ENCODE measurements at places on chromosomes 4 and X. TPM values are rescaled to one million over a fixed set of nuclear protein-coding genes. Genes with fewer than 3 reads are reported as not detected.
A peak's percentile ranks its signal among the peaks of the same experiment; 100 is the strongest.

- DNase-seq = no peak
- H3K4me1 ChIP-seq = no peaks in the 10 kb centered on the region
- H3K36me3 ChIP-seq = no peaks in the 10 kb centered on the region
- no peaks in the 10 kb centered on the region for H3K27me3 ChIP-seq
- H3K4me3 ChIP-seq = no peak overlapping the region
- H3K27ac ChIP-seq = peak overlapping the region; percentile 14
These were observed 1.1 kb upstream of the SHROOM4 start for GRCh38 chrX:50815120-50815519.

- H3K27me3 ChIP-seq = no peaks in the 10 kb centered on the region
- no peak overlapping the region for H3K4me3 ChIP-seq
- H3K36me3 ChIP-seq = no peaks in the 10 kb centered on the region
- H3K27ac ChIP-seq = no peak overlapping the region
These were observed 180.2 kb upstream of the TET2 start for GRCh38 chr4:104966349-104967033.

DNA sequence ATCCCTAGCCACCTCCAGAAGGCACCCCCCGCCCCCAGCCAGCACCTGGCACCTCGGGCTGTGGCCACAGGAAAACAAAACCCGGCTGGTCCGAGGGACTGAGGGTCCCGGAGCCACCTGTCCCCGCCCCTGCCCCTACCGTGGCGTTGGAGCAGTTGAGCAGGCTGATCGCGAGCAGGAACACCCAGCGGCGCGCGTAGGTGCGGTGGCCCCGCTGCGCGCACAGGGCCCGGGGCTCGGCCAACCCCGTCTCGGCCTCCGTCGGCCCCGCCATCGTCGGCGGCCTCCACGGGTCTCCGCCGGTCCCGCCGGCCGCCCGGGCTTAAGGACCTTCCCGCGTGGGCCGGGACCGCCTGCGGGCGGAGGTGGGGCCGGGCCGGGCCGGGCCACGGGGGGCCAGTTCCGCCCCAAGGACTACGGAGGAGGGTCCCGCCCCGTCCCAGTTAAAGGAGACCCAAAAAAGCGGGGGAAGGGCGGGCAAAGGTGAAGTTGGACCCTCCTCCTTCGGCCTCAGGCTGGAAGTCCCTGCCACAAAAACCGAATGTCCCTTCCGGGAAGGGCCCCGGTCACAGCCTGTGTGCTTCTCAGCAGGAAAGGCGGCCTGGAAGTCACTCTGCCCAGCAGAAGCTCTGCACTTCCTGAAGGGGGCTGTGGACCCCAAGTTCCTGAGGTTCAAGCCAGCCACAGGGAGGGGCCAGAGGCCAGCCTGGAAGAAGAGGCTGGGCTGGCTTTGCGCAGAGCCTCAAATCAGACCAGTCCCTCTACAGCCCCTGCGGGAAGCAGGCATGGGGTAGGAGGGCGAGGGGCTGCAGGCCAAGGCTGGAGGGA, at the start of gene SLC49A3:
SLC49A3 (minus strand) TSS at position 298 of the 828 bp plus-strand sequence; CDS start at position 274, 24 bp downstream.
- H3K27ac ChIP-seq = peak within 1 kb of the TSS; percentile 68
- DNase-seq = peak; percentile 65
- no peaks in the 10 kb centered on the region for H3K27me3 ChIP-seq
- no peaks in the 10 kb centered on the region for H3K4me1 ChIP-seq
- peak within 1 kb of the TSS; percentile 15 for H3K4me3 ChIP-seq

DNA sequence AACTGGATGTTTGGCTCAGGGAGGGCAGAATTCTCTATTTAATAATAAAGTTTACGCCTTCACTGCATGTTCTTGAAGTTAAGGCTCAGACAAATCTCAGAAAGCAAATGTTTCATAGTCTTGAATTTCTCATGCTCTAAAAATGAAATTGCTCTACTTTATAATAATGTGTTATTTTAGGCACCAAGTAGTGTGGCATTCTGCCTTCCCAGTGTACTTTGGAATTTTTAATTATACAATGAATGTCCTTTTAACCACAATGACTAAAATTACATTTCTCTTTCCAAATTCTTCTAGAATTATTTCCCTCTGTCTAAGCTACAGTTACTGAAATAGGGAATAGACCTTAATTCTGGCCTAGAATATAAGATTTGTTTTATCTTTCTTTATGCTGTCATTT, 97.9 kb upstream of the PDE5A start:
- no peak overlapping the region for H3K4me3 ChIP-seq
- no peaks in the 10 kb centered on the region for H3K36me3 ChIP-seq
- peaks cover 38% of the 10 kb centered on the region for H3K4me1 ChIP-seq
- H3K27ac ChIP-seq = peak overlapping the region; percentile 79

GRCh38 chrX:15127010-15127409, 142.9 kb downstream of the ASB9 start:
- H3K4me1 ChIP-seq = no peaks in the 10 kb centered on the region
- no peak overlapping the region for H3K27ac ChIP-seq
- H3K27me3 ChIP-seq = no peaks in the 10 kb centered on the region
- no peaks in the 10 kb centered on the region for H3K36me3 ChIP-seq

DNA sequence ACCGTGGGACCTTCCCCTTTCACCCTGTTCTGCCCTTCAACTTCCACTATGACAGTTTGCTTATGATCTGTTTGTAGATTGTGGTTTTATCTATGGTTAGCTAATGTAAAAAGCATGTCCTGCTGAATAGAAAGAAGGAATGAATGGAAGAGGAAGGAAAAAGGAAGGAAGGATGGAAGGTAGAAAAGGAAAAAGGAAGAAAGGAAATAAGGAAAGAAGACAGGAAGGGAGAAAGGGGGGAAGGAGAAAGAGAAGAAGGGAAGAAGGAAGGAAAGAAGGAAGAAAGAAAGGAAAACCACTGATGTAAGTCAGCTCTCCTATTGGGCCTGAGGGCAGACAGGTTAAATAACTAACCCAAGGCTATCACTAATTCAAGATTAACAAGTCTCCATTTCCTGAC, 319.1 kb upstream of the KLF3 start:
- no peaks in the 10 kb centered on the region for H3K4me1 ChIP-seq
- no peaks in the 10 kb centered on the region for H3K36me3 ChIP-seq
- H3K27ac ChIP-seq = no peak overlapping the region
- H3K27me3 ChIP-seq = no peaks in the 10 kb centered on the region
- H3K4me3 ChIP-seq = no peak overlapping the region
- no peak for DNase-seq

GRCh38 chrX:86171366-86171765, 23.1 kb downstream of the DACH2 start:
- no peaks in the 10 kb centered on the region for H3K27me3 ChIP-seq
- no peaks in the 10 kb centered on the region for H3K36me3 ChIP-seq
- no peaks in the 10 kb centered on the region for H3K4me1 ChIP-seq

The LGI2 gene
- 4.4 TPM for total RNA-seq

The FMR1NB gene
- total RNA-seq = not detected

The CDK16 gene
- 44.9 TPM for total RNA-seq

DNA sequence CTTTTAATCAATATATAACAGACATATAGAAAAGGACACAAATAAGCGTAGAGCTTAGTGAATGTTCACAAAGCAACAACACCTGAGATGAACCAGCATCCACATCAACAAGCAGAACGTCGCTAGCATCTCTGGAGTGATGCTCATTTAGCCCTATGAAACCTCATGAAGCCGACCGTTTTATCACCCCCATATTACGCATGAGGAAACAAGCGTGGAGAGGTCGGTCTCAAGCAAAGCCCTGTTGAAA, 524 bp upstream of the RPS3A start:
- no peaks in the 10 kb centered on the region for H3K27me3 ChIP-seq
- H3K4me1 ChIP-seq = peaks cover 29% of the 10 kb centered on the region
- H3K27ac ChIP-seq = peak overlapping the region; percentile 85
- peaks cover 27% of the 10 kb centered on the region for H3K36me3 ChIP-seq
- DNase-seq = no peak
- H3K4me3 ChIP-seq = peak overlapping the region; percentile 6

DNA sequence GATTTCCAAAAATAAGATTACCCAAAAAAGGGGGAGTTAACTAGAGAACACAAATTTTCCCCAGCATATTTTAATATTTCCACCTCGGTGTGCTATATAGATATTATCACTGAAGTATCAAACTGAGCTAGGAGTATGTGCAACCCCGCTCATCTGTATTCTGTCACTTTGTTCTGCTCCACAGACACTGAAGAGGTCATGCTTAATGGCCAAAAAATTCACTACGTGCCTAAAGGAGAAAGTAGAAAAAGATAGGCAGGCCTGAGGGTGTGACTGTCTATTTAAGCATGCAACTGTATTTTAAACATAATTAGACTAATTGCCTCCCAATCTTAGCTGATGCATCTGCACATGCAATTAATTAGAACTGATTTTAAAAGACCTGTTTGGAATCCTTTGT, 24.5 kb downstream of the SH3RF1 start:
- H3K27ac ChIP-seq = no peak overlapping the region
- no peaks in the 10 kb centered on the region for H3K36me3 ChIP-seq
- no peak for DNase-seq
- H3K27me3 ChIP-seq = no peaks in the 10 kb centered on the region
- H3K4me3 ChIP-seq = no peak overlapping the region

The GBA3 gene
- total RNA-seq = not detected

The TMPRSS11A gene
- not detected for total RNA-seq

GRCh38 chr4:1196421-1197183, 24.2 kb upstream of the SPON2 start:
- peak; percentile 56 for DNase-seq
- H3K27me3 ChIP-seq = no peaks in the 10 kb centered on the region
- H3K27ac ChIP-seq = no peak overlapping the region
- no peak overlapping the region for H3K4me3 ChIP-seq
- H3K36me3 ChIP-seq = no peaks in the 10 kb centered on the region

DNA sequence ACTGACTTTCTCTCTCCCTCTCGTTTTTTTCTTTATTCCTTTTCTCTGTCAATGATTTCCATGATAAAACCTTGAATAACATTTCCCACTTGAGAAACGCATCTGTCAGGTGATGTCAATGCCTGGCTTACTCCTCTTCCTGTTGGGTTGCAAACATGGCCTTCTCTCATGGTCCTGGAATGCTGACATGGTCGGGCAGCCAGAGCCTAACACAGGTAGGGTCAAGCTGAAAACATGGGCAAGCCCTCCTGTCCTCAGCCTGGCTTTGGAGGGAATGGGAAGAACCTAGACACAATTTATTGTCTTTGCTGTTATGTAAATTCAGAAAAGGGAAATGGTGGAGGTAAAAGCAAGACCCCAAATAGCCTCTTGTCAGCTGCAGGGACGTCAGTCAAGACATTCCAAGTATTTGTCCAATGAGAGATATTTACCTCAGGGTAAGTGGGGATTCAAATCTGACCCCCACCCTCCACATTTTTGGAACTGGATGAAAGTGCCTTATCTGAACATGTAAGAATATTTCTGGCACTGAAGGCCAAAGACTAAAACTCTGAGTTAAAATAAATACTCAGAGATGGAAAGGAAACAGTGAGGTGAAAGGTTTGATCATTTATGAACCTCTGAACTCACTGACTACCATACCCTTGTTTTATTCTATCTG, 473.8 kb downstream of the SPRY1 start:
- H3K4me1 ChIP-seq = no peaks in the 10 kb centered on the region
- no peak overlapping the region for H3K4me3 ChIP-seq
- H3K27ac ChIP-seq = no peak overlapping the region
- no peaks in the 10 kb centered on the region for H3K27me3 ChIP-seq
- DNase-seq = no peak

DNA sequence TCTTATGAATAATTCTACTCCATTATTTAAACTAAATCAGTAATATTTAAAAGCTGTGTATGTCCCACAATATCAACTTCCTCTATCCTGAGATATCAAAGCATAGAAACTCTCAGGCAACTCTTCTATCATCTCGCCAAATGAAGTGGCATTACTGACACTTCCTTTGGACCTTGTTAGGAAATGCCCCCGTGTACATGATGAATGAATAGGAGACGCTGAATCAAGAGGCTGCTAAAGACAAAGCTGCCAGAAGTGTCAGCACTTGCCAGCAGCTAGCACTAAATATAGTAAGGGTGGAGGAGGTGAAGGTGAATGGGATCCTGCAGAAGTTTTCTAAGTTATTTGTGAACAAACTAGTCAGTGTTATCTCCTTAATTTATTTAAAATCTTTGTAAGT, 99.5 kb upstream of the BLTP1 start:
- H3K27me3 ChIP-seq = no peaks in the 10 kb centered on the region
- no peak overlapping the region for H3K27ac ChIP-seq
- H3K4me1 ChIP-seq = no peaks in the 10 kb centered on the region
- no peak overlapping the region for H3K4me3 ChIP-seq
- no peak for DNase-seq

The CCDC158 gene
- total RNA-seq = 0.82 TPM

The SMIM10 gene
- 11.1 TPM for total RNA-seq

The CDS1 gene
- total RNA-seq = 0.49 TPM

The FGF13 gene
- total RNA-seq = 15.0 TPM

The USP17L13 gene
- total RNA-seq = not detected

DNA sequence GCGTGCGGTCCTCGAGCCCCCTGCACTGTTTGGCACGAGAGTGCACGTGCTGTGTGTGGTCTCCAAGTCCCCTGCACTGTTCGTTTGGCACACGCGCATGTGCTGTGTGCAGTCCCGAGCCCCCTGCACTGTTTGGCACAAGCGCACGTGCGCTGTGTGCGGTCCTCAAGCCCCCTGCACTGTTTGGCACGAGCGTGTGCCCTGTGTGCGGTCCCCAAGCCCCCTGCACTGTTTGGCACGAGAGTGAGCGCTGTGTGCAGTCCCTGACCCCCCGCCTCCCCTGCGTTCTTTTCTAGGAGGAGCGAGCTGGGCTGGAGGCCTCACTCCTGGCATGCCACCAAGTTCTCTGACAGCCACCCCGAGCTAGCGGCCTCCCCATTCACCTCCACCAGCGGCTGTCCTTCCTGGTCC, 76.5 kb upstream of the CLDN34 start:
- H3K27ac ChIP-seq = no peak overlapping the region
- no peaks in the 10 kb centered on the region for H3K27me3 ChIP-seq
- H3K4me1 ChIP-seq = no peaks in the 10 kb centered on the region
- H3K4me3 ChIP-seq = no peak overlapping the region
- DNase-seq = no peak
- no peaks in the 10 kb centered on the region for H3K36me3 ChIP-seq

The SSX2 gene
- not detected for total RNA-seq

The SUPT20HL1 gene
- 0.16 TPM for total RNA-seq

The RNF175 gene
- 0.99 TPM for total RNA-seq

The PRDM8 gene
- total RNA-seq = 17.4 TPM

- no peak overlapping the region for H3K27ac ChIP-seq
- no peaks in the 10 kb centered on the region for H3K36me3 ChIP-seq
- no peaks in the 10 kb centered on the region for H3K4me1 ChIP-seq
These were observed 10.3 kb upstream of the ODAPH start for GRCh38 chr4:75545526-75545925.

The STPG2 gene
- not detected for total RNA-seq
